GDM1 (cell line): ENCODE measurements at places on chromosomes 7 and 10.

DNA sequence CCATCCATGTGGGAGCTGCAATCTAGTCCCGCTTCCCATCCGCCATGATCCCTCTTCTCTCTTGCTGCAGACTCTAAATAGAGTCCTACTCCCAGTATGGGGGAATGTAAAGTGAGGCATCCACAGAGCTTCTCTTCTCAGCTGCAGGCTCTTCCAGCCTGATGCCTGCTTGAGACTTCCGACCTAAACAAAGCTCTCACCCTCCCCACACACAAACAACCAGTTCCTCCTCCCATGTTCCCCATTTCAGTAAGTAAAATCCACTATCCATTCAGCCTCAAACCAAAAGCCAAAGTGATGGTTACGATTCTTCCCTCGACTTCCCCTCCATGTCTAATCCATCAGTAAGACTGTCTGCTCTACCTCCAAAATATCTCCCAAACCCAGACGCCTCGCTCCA is 108.2 kb upstream of the NFE2L3 start:
- DNase-seq, result no peak

DNA sequence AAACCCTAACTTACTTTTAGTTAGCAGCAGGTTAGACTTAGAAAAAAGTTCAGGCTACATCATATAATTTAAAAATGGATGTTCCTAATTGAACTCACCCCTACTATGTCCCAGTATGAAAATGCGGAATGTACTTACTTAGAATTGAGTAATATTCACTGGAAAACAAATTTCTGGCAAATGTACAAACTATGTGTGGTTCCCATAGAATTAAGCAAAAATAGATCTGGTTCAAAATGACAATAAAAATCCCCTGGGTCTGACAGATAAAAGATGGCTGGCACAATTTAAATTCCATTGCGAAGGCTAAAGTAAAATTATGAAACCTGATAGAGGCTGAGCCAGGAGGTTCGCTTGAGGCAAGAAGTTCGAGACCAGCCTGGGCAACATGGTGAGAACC is 42.4 kb upstream of the PRKAR2B start:
- DNase-seq, result no peak

- no peak for DNase-seq
Observed at GRCh38 chr10:26773633-26774032, 76.1 kb downstream of the PDSS1 start.

DNA sequence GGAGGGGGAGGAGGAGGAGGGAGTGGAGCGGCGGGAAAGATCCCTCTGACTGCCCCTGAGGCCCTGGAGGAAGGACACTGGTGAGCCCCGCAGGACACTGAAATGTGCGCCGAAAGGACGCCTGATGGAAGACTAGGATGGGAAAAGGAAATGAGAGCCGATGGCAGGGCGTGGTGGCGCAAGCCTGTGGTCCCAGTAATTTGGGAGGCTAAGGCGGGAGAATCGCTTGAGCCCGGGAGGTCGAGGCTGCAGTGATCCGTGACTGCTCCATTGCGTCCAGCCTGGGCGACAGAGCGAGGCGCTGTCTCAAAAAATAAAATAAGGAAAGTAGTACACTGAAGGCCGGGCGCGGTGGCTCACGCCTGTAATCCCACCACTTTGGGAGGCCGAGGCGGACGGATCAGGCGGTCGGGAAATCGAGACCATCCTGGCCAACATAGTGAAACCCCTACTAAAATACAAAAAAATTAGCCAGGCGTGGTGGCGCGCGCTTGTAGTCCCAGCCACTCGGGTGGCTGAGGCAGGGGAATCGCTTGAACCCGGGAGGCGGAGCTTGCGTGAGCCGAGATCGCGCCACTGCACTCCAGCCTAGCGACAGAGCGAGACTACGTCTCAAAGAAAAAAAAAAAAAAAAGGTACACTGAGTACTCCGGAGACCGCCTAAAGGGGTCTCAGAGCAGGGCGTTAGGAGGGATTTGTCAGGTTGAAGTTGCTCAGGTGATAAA is 561 bp upstream of the HNRNPF start:
- no peak for DNase-seq

DNA sequence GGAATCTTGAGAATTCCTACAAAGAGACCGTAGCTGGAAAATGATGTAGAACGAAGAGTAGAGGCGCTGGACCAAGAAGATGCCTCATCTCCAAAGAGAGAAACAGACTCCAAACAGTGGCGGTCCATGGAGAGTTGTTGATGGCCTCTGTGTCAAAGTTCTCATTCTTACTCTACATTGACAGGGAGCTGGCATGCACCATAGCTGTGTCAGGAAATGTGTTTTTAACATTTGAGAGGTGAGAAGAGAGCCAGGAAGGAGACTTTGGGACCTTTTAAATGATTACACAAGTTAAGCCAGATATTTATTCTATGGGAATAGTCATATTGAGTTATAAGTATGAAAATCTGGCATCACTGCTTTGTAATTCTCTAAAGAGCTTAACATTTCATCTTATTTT is 61.5 kb upstream of the FERD3L start:
- no peak for DNase-seq

DNA sequence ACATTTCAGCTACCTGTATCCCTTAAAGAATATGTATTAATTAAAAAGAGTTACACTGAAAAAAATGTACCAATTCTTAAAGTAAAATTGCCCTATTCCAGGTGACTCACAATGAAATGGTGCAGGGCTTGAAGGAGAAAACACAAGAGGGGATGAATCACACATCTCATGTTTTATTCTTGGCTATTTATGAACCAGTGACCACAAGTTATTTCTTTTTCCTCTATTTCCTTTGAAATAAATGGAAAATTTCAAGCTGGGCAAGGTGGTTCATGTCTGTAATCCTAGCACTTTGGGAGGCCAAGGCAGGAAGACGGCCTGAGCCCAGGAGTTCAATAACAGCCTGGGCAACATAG is 106.8 kb downstream of the UBE2H start:
- DNase-seq, result no peak

DNA sequence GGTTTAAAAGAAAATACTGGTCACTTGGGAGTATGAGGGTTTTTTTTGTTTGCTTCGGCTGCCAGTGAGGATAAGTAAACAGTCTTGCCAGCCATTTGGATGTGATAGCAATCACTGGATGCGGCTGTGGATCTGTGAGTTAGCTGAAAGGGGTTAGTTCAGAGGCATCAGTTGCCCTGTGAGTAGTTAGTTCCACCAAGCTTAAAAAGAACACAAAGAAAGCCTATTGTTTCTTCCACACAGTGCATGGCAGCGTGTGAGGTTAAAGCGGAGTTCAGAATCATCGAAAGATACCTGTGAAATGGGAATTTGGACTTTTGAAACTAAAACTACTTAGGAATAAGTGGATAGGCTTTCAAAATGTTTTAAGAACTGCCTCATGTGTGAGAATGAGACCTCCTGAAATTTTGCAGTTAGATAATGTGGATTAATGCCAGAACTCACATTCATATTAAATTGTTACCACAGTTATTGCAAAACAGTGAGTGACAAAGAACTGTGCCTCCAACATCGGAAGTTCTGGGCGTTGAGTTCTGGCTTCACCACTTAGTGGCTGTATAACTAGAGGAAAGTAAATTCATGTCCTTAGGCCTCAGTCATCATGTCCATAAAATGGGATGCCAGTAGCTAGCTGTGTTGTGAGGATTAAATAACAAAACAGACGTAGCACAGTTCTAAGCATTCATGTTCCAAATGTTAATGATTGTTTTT is 31.3 kb downstream of the KIAA1217 start:
- no peak for DNase-seq

GRCh38 chr7:39908141-39908540 is 41.9 kb upstream of the CDK13 start:
- DNase-seq, result no peak
